Kidney epithelial cell (primary cell): ENCODE measurements at places on chromosomes 1 and 21. TPM values are rescaled to one million over a fixed set of nuclear protein-coding genes. Genes with fewer than 3 reads are reported as not detected.

Gene IL10
- not detected in 2 replicates for total RNA-seq

Gene LCE1A
- total RNA-seq: not detected in 2 replicates

Gene COL24A1
- 0.07 and 0.21 TPM in 2 replicates for total RNA-seq

Gene WLS
- total RNA-seq: 39.2 and 55.0 TPM in 2 replicates

Gene IGSF3
- 34.8 and 39.0 TPM in 2 replicates for total RNA-seq

Gene S100A13
- 171 and 183 TPM in 2 replicates for total RNA-seq

Gene TMEM39B
- 5.2 and 5.8 TPM in 2 replicates for total RNA-seq

Gene NFASC
- 1.2 and 1.6 TPM in 2 replicates for total RNA-seq

Gene MAP3K21
- 6.4 and 7.6 TPM in 2 replicates for total RNA-seq

Gene KIAA0040
- total RNA-seq: 9.7 and 15.7 TPM in 2 replicates

Gene PRAMEF17
- total RNA-seq: not detected in 2 replicates

Gene LCE3D
- not detected in 2 replicates for total RNA-seq

Gene PPIAL4G
- total RNA-seq: not detected in 2 replicates

Gene C1orf115
- 8.4 and 8.9 TPM in 2 replicates for total RNA-seq

Gene TIE1
- total RNA-seq: 6.5 and 7.1 TPM in 2 replicates

Gene MPL
- not detected in 2 replicates for total RNA-seq

Gene PTAFR
- 1.8 and 2.3 TPM in 2 replicates for total RNA-seq

Gene CD1D
- total RNA-seq: 0.34 and 0.67 TPM in 2 replicates

Gene PRKAA2
- 5.7 and 6.5 TPM in 2 replicates for total RNA-seq

Gene KCTD3
- total RNA-seq: 16.6 and 16.9 TPM in 2 replicates

Gene PEAR1
- 10.3 and 17.1 TPM in 2 replicates for total RNA-seq

Gene ERICH3
- not detected in 2 replicates for total RNA-seq

Gene THEMIS2
- total RNA-seq: 22.6 and 23.4 TPM in 2 replicates

Gene C2CD4D
- 0.55 and 1.3 TPM in 2 replicates for total RNA-seq

Gene PCNX2
- total RNA-seq: 26.4 and 29.5 TPM in 2 replicates

Gene WDTC1
- total RNA-seq: 28.6 and 38.7 TPM in 2 replicates

Gene LAD1
- 36.1 and 38.9 TPM in 2 replicates for total RNA-seq

Gene ZSWIM5
- total RNA-seq: 0.62 and 0.84 TPM in 2 replicates

Gene HES3
- total RNA-seq: not detected in 2 replicates

Gene MANEAL
- 6.4 and 8.7 TPM in 2 replicates for total RNA-seq

Gene LRRIQ3
- total RNA-seq: 0.82 and 1.9 TPM in 2 replicates
